ENCODE measurements at places on chromosomes 2 and 18.

DNA sequence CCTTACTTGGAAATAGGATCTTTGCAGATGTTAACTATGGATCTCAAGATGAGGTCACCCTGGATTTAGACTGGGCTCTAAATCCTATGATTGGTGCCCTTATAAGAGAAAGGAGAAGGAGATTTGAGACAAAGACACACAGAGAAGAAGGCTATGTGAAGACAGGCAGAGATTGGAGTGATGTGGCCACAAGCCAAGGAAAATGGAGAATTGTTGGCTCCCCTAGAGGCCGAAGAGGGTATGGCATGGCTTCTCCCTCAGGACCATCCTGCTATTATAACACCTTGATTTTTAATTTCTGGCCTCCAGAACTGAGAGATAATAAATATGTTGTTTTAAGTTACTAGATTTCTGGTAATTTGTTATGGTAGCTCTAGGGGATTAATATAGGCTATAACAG lies 7.6 kb downstream of the CYBRD1 start:
- no peak for DNase-seq

DNA sequence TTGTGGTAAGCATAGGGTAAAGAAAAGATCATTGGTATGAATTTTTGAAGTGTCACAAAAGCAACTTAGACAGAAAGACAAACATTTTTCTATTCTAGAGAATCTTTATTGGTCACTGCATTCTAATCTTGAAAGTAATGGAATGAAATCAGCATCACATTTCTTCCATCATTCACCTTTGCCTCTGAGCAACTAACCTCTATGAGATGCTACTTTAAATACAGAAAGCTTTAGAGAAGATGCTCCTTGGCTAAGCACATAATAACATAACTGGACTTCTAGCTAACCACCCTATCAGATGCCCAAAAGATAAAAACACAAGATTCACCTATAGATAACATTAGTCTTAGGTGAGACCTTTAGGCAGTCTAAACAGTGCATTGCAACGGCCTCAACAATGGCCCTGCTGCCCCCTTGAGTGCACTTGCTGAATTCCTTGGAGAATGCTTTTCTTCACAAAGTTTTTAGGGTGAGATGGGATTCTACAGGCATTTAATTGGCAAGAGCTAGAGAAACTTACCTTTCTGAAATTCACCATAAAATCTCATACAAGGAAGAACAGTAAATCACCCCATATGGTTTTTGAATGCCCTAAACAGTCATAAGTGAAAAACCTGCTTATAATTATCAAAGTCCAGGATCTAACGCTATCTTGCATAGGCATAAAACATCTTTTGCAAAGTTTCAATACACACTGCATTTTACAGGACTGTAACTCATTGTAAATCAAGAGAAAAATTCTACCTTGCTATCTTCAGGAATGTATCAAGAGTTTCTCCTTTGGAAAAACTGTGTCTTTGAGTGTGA lies 791.3 kb upstream of the CHAC2 start:
- peak; percentile 7 for DNase-seq

GRCh38 chr2:191866675-191867506 lies 20.0 kb upstream of the CAVIN2 start:
- DNase-seq = no peak

GRCh38 chr18:24475926-24476589 lies 15.6 kb downstream of the HRH4 start:
- DNase-seq = no peak

DNA sequence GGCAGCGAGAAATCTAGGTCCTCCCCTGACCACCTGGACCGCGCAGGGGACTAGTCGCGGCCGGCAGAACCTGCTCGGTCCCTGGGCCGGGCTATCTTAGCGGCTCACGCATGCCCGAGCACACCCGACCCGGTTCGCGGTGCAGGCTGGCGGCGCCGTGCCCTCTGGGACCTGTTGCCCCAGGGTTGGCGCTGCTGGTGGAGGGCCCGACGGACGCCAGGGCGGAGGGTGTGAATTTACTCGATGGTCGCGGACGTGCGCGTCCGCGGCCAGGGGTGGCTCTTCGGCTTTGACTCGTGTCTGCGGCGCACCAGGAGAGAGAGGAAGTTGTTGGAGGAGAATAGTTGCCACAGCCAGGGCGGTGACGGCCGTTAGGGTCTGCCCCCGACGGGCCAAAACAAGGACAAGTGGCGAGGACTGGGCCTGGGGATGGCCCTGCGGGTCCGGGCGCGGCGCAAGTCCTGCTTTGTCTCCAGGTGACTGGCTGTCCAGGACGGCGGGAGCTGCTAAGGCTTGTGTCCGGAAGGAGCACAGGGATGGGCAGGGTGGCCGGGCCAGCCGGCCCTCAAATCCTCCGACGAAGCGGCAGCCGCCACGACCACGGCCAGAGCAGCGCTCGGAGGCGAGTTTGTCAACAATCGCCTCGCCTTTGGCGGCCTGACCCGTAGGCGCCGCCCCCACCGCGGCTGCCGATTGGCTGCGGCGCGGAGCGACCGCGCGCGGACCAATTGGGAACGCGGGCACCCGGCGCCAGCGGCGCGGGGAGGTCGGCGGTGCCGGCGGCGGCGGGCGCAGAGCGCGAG lies 1.3 kb downstream of the BCL2L11 start:
- DNase-seq = peak; percentile 80

GRCh38 chr2:191952515-191953270 lies 105.8 kb upstream of the CAVIN2 start:
- DNase-seq = no peak

DNA sequence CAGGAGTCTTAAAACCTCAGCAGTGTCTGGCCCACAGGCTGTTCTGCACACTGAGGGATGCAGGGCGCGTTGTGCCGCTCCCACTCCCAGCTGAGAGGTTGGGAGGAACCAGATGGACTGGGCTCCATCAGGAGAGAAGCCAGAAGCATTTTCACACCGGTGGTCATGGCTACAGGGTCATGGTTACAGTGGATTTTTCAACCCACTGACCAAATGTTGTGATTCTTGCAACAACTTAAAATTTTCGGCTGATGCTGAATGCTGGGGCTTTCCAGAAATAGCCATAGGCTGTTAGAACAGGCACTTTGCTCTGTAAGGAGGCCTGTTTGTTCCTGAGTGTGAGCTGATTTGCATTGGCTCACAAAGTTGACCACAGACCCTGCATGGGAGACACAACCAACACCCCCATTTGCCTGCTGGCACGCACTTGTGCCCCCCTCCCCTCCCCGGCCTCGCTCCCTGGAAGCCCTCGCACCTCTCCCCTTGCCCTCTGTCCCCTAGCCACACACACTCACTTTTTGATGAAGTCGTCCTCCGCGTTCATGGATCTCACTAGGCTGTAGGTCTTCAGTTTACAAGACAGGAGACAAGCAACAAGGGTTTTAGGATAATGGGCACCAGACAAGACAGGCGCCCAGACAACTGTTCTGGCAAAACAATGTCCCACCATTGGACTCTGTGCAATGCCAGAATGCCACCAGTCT lies 3.4 kb downstream of the LPIN1 start:
- DNase-seq = no peak

DNA sequence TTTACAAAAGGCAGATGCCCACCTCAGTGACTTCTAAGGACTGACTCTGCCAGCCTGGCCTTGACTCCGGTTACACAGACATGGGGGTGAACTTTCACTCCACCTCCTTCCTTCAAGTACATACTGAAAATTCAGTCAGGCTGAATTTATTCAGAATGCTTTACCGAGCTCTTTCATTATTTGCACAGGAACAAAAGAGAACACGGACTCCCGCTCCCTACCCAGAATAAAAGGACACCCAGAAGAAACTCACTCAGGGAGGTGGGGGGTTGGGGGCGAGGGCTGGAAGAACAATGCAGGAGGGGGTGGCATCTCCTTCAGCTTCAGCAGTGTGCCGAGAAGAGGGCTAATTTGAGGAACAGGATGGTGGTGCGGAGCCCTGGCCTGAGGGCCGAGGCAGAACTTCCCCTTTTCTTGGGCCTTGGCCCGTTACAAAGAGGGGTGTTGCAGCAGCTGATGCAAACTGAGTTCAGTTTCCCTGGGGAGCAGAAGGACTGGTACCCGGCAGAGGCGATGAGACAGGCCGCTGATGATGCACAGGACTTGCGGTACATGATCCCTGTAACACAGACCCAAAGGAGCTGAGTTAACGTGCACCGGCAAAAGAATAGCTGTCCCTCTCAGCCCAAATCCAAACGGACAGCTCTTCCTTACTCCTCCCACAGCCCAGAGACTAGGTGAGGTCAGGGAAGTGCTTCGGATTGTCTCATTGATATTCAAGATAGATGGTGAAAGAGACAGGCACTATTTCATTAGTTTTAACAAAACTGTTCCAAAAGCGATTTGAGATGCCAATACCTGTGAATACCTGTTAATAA lies 24.1 kb downstream of the LYPD1 start:
- DNase-seq = no peak

GRCh38 chr18:24763765-24764513 lies 303.5 kb downstream of the HRH4 start:
- DNase-seq = no peak

GRCh38 chr2:61550375-61551209 lies 12.4 kb upstream of the XPO1 start:
- no peak for DNase-seq

GRCh38 chr18:31206787-31207381 lies 44.2 kb upstream of the DSC1 start:
- DNase-seq = peak; percentile 8

- no peak for DNase-seq
Measured at GRCh38 chr2:98127229-98127989, 40.4 kb downstream of the VWA3B start.

GRCh38 chr2:19971691-19972090 lies 18.2 kb downstream of the WDR35 start:
- no peak for DNase-seq

DNA sequence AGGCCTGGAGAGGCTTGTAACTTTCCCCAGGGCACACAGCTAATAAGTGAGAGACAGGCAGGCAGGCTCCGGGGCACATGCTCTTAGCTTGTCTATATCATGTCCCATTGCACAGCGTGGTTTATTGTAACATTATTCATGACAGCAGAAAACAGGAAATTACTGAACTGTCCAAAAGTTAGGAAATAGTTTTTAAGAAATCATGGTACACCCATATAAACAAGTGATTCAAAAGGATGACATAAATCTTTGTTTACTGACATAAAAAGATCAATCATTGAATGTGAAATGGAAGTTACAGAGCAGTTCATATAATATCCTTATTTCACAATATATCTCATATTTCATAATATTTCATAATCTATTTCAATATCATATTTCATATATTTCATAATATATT lies 34.3 kb upstream of the TXNDC2 start:
- no peak for DNase-seq

DNA sequence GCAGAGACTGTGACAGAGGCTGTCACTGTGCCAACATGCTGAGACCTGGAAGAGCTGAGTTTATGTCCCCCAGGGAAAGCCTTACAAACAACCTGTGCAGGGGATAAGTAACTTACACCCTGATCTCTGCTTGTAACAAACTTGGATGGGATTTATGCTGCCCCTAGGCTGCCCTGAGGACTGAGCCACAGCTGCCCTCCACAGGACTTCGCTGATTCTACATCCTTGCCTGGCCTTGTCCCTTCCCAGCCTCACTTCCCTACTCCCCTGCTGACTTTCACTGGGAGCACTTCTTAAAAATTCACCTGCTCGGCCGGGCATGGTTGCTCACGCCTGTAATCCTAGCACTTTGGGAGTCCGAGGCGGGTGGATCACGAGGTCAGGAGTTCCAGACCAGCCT lies 45.9 kb upstream of the ASAP2 start:
- DNase-seq = no peak

- no peak for DNase-seq
Measured at GRCh38 chr2:155633060-155633839, 699.3 kb downstream of the NR4A2 start.

DNA sequence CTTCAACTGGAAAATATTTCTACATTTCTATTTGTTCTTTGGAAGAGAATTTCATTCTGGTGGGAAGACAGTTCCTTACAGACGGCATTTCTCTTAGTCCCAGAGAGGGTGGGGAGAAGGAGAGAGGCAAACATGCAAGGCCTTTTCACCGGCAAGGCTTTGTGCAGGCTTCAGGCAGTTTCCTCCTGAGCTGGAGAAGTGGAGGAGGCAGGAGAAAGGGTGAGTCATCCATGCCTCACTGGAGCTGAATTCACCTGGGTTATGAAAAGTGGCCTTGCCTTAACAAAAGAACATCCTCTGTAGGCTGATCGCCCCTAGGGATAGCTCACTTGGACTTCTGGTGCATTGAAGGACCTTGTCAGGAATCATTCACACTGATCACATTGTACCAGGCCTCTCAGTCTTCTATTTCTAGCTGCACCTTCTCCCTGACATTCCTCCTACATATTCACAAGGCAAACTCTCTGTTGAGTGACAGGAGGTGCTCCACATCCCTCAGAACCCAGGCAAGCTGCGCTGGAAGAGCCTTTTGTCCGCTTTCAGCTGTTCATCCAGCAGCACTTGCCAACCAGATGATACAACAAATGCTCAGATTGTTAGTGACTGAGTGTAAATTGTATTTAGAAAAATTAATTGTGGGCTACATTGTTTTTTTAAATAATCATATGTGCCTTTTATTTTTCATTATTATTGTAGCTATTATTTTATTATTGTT lies 796.1 kb downstream of the DCDC2C start:
- DNase-seq = no peak

DNA sequence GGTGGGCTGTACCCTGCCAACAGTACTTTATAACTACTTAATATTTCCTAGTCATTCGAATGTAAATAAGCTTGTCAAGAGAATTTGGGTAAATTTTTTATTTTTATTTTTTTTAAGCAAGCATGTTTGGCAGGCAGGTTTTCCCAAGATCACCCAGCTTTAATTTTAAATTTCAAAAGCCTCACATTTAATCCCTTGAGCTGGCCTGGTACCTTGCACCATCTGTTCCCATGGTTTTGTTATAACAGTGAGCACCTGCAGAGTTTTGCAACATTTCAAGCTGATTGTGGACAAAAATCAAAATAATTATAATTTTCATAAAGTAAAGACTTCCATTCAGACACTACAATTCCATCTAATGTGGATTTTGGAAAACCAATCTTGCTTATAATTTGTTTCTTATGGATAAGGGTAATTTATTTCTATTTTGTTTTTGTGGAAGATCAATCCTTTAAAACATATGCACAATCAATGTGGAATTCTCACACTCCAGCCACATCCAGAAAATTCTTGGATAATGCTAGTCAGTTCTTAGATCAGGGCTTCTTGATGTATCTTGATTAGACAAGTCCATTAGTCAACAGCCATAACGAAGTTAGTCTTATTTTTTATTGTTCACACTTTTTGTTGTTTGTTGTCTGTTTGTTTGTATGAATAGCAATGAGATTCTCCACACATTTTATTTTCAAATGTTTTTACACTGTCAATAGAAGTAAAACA lies 689.3 kb downstream of the NR4A2 start:
- DNase-seq = no peak

DNA sequence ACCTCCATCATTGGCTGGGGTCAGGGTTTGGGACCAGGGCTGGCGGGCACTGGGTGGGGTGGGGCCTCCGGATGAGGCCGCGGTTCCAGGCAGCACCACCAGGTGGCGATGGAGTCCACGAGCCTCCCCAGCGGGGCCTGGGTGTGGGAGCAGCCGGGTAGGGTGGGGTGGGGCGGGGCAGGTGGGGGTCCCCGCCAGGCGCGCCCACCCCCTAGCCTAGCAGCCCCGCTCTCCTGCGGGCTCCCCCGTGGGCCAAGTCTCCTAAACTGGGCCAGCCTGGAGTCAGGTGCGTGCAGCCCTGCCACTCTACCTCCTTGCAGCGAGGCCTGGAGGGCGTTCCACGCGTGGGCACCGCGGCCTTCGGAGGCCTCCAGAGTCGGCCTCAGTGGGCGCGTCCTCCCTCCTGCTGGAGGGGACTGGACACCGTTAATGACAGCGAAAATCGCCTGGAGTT lies 187.5 kb downstream of the TWIST2 start:
- DNase-seq = no peak

- DNase-seq = no peak
Measured at GRCh38 chr2:11074246-11074820, 80.9 kb upstream of the SLC66A3 start.

- DNase-seq = no peak
Measured at GRCh38 chr2:20589975-20590703, 60.8 kb downstream of the HS1BP3 start.
